ENCODE measurements at places on chromosomes 3 and 15. TPM values are rescaled to one million over a fixed set of nuclear protein-coding genes. Genes with fewer than 3 reads are reported as not detected.

GRCh38 chr3:173745952-173746682 lies 348.6 kb downstream of the NLGN1 start:
- no peak for DNase-seq

- DNase-seq = no peak
Observed at GRCh38 chr3:134001251-134001650, 28.5 kb downstream of the SLCO2A1 start.

GRCh38 chr3:11718637-11719405 lies 75.1 kb upstream of the VGLL4 start:
- DNase-seq = no peak

- no peak for DNase-seq
Observed at GRCh38 chr3:185934174-185934557, 3.6 kb downstream of the TRA2B start.

GRCh38 chr15:99452728-99453636 lies 112.8 kb upstream of the MEF2A start:
- no peak for DNase-seq

TMEM212 gene
- not detected for polyA plus RNA-seq
